Spleen (tissue), 13 donors: ENCODE measurements at places on chromosomes 16 and 17.

DNA sequence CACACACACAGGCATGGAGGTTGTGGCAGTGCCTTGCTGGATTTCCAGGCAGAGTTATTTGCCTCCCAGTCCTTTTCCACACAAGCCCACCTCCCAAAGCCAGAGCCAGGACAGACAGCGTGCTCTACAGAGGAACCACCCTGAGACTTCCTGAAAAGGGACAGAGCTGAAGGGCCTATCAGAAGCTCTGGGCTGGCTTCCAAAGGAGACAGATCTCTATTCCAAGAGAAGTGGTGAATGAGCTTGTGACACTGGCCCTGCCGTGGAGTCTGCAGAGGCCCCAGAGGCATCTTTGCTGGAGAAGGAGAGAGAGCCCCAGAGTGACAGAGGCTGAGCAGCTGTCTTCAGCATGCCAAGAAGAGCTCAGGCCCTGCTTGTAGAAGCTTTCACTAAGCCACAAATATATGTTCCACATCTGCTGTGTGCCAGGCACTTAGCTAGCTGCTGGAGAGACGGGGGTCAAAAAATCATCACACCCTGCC lies 8.3 kb upstream of the LPCAT2 start:
- DNase-seq: no peak

GRCh38 chr16:31085873-31086628 lies 2.7 kb downstream of the PRSS53 start:
- peak; percentile 67 for DNase-seq

DNA sequence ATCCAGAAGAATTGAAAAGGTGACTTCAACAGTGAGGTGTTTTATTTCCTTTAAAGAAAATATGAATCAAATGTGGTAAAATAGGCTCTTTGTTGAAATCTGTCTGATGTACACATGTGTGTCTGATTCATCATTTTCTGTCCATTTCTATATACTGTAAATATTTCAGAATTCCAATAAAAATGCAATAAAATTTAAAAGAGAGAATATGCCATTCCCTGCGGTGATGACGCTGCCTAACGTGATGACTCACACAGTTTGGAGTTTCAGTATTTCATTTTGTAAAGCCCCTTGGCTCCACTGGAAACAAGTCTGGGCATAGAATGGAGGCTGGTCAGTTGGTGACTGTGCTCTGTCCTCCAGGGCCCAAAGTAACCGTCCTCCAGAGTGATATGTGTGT lies 482.5 kb upstream of the CDH5 start:
- no peak for DNase-seq

- no peak for DNase-seq
Observed at GRCh38 chr17:76781056-76781982, 43.4 kb downstream of the MFSD11 start.

DNA sequence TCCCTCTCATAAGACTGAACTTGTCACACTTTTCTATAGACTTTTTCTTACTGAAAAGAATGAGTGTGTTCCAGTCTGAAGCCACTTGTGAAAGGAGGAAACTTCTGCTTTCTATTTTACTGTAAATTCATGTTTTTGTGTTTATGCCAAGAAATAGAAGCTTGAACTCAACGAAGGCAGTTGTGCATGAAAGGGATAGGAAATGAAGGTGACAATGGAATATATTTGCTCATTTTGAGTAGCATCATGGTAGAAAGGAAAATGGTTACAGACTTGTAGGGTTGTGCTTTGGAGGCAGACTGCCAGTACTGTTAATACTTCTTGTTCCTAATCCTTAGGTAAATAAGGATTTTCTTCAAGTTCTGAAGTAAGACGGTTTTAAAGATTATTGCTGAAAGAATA lies 8.1 kb downstream of the CLTC start:
- DNase-seq: no peak

- no peak for DNase-seq
Observed at GRCh38 chr17:4969551-4970173, 2.0 kb upstream of the SPAG7 start.

GRCh38 chr16:88534638-88535190 lies 35.5 kb upstream of the ZC3H18 start:
- peak; percentile 90 for DNase-seq

- DNase-seq: no peak
Observed at GRCh38 chr16:8915722-8916301, 33.7 kb downstream of the LITAFD start.

DNA sequence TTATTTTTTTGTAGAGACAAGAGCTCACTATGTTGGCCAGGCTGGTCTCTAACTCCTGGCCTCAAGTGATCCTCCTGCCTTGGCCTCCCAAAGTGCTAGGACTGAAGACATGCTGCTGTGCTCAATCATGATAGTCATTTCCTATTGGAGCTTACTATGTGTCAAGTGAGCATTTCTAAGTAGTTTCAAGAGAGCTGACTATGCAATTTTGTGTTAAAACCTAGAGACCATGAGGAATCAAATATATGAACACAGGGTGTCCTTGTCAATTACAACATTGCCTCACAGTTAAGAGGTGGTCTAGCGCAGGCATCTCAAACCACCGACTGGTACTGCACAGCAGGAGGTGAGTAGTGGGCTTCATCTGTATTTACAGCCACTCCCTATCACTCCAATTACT lies 37.8 kb downstream of the MYH11 start:
- DNase-seq: no peak

GRCh38 chr17:48012654-48013053 lies 24.9 kb downstream of the COPZ2 start:
- no peak for DNase-seq
